ENCODE measurements at places on chromosomes 2 and 18.

DNA sequence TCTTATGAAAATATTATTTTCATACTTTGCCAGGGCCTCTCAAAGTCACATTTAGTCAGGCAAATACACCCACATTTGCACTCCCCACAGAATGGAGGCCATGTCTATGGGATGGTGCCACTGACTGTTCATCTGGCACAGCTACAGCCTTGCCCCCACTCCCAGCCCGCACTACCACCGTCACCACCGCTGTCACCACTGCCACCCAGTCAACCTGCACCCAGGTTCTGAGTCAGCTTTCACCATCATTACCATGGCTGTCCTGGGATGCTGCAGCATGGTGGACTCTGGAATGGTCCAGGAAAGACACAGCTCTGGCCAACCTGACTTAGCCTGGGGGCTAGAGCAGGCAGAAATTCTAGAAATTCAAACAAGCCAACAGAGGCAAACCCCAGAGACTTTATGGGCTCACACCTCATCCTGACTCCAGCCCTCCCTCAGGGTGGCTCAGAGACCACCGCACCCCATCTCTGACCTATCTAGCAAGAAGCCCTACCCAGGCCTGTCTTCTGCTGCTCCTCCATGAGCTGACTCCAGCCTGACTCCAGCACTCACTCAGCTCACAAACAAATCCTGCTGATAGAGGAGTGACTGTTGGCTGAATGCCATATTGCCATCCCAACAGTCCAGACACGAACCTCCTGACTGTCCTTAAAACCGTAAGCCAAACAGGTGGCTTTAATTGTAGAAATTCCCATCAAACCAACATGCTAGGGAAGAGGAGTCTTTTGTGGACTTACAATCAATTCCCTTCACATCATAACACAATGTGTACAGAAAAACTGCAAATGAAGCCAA, 28.0 kb downstream of the DNER start:
- H3K36me3 ChIP-seq = no peaks in the 10 kb centered on the region
- H3K27me3 ChIP-seq = peaks cover 4% of the 10 kb centered on the region
- H3K4me3 ChIP-seq = no peak overlapping the region
- no peaks in the 10 kb centered on the region for H3K4me1 ChIP-seq
- no peak overlapping the region for H3K27ac ChIP-seq

DNA sequence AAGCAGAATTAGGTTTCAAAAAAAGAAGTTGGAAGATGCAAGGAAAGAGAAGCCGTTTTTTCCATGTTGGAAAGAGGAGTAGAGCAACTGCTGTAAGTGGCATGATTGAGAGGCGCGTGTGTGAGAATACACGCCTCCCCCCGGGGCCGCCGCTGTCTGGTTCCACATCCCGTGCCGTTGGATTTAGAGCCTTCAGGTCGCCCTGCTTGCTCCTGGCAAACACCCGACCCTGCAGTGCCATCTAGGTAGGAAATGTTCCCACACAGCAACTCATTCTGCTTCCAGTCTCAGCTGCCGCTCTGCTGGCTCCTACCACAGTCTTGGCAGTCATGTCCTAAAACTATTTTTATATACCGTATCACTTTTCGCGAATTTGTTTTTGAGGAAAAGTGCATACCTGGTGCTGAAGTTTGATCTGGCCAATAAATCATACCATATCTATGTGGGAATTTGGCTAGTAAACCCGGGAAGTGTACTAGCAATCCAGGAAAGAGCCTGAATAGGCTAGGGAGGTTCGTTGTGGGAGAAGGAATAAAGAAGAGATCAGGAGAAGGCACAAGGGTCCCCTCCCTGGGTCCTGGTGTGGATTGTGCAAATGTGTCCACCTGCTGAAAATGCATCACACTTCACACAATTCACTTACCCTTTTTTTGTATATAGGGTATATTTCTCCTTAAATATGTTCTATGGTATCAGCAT, 372.7 kb downstream of the FBXO15 start:
- no peak for DNase-seq
- no peaks in the 10 kb centered on the region for H3K4me1 ChIP-seq
- H3K4me3 ChIP-seq = no peak overlapping the region
- H3K27ac ChIP-seq = no peak overlapping the region
- no peaks in the 10 kb centered on the region for H3K27me3 ChIP-seq

GRCh38 chr18:79169958-79170555, 100.9 kb downstream of the ATP9B start:
- H3K36me3 ChIP-seq = peaks cover 7% of the 10 kb centered on the region
- H3K27me3 ChIP-seq = no peaks in the 10 kb centered on the region
- H3K27ac ChIP-seq = no peak overlapping the region
- H3K4me1 ChIP-seq = no peaks in the 10 kb centered on the region
- DNase-seq = no peak

DNA sequence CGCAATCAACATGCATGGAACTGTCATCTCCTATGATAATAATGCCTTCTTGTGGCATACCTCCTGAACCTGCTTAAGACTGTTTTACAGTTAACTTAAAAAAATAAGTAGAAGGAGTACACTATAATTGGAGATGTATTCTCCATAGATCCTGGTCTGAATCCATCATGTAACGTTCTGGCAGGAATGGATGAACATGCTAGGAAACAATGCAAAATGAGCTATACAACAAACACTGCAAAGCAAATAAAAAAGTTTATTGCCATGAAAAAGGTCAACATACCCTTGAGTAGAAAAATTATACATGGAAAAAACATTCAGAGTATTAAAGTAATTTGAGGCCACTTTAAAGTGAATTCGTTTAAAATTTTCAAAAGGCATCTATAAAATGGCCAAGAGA, 71.5 kb upstream of the SCN7A start:
- no peaks in the 10 kb centered on the region for H3K36me3 ChIP-seq
- DNase-seq = no peak
- no peak overlapping the region for H3K4me3 ChIP-seq
- H3K4me1 ChIP-seq = no peaks in the 10 kb centered on the region

DNA sequence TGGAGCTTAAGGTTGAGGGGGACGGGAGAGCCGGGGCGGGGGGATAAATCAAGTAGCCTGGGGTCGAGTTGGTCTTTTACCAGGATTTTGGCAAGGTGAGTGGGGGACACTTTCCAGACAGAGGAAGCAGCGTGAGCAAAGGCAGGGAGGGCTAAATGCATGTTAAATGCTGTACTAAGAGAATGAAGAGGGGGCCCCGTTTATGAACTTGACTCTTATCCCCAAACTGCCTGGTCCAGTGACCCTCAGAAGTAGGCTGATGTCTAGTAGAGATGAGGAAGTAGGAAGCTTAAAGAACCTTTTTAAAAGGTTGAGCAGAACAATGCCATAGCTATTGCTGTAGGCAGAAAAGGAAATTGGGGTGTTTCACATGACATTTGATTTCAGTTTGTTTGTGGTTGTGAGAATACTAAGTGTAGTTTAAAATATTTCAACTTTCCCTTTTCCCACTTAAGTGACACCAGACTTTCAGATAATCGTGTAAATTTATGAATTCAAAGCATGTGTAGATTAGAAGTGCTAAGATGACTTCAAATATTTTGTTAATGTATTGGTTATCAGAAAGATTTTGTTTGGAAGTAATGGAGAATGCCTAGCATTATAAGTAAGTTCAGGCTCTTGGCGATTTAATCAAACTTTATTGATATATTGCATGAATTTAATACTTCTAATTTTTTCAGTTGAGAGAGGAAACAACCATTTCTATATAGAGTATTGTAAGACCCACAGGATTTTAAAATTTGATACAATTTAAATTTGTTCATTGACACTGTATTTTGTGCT, 1.8 kb downstream of the REL start:
- DNase-seq = peak; percentile 19
- peaks cover 55% of the 10 kb centered on the region for H3K36me3 ChIP-seq
- H3K27me3 ChIP-seq = no peaks in the 10 kb centered on the region
- H3K27ac ChIP-seq = peak overlapping the region; percentile 97
- H3K4me3 ChIP-seq = peak overlapping the region; percentile 99

- H3K27ac ChIP-seq = no peak overlapping the region
- H3K27me3 ChIP-seq = no peaks in the 10 kb centered on the region
- no peak for DNase-seq
- H3K4me3 ChIP-seq = no peak overlapping the region
Measured at GRCh38 chr2:128774320-128775216, 455.9 kb upstream of the HS6ST1 start.

DNA sequence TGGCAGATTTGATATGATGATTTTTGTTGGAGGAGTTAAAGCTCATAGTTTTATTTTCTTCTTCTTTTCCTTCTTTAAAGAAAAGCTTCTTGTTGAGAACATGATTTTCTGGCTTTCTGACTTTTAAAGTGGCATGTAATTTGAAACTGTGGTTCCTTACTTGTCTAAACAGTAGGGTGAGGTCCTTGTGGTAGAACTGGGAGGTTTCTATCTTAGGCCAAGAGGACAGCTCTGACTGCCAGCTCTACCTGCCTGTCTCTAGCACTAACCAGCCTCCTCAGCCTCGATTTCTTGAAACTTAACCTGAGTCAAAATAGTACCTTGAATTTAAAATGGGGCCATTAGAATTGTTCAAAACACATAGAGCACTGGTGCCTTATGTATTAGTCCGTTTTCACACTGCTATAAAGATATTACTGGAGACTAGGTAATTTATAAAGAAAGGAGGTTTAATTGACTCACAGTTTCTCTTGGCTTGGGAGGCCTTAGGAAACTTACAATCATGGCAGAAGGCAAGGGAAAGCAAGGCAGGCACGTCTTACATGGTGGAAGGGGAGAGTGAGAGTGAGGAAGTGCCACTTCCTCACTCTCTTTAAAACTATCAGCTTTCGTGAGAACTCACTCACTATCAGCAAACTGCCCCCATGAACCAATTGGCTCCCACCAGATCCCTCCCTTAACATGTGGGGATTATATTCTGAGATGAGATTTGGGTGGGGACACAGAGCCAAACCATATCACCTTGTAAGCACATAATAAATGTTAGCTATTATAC, 119.0 kb downstream of the CERS6 start:
- peaks cover 16% of the 10 kb centered on the region for H3K36me3 ChIP-seq
- no peak overlapping the region for H3K27ac ChIP-seq
- H3K4me3 ChIP-seq = no peak overlapping the region

GRCh38 chr2:205657579-205657978, 24.7 kb upstream of the NRP2 start:
- H3K4me3 ChIP-seq = no peak overlapping the region
- no peaks in the 10 kb centered on the region for H3K36me3 ChIP-seq
- H3K27ac ChIP-seq = no peak overlapping the region
- H3K27me3 ChIP-seq = no peaks in the 10 kb centered on the region
- DNase-seq = no peak

GRCh38 chr18:28132084-28132483, 44.8 kb downstream of the CDH2 start:
- no peak for DNase-seq
- H3K36me3 ChIP-seq = no peaks in the 10 kb centered on the region
- H3K4me3 ChIP-seq = no peak overlapping the region
- no peak overlapping the region for H3K27ac ChIP-seq
- no peaks in the 10 kb centered on the region for H3K4me1 ChIP-seq
- no peaks in the 10 kb centered on the region for H3K27me3 ChIP-seq

DNA sequence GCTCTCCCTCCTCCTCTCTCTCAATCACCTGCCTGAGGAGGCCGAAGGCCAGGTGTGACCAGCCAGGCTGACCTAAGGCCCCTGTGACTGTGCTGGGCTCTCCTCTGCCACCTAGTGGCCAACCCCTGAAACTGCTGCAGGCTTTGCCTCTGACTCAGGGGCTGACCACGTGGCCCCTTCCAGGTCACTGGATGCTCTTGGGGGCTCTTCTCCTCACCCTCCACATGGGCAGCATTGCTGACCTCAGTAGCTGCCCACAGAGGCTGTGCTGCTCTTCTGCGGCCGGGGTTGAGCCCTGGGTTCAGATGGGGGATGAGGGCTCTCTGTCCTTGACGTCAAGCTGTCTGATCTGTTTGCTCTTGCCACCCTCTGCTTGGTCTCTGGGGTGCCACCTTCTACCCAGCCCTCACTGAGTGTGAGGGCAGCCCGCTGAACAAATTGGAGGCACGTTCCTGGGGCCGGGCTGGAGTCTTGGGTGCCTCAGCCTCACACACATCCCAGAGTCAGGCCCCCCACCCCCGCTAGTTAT, 122.7 kb downstream of the TWIST2 start:
- no peak overlapping the region for H3K4me3 ChIP-seq
- no peaks in the 10 kb centered on the region for H3K27me3 ChIP-seq
- H3K36me3 ChIP-seq = no peaks in the 10 kb centered on the region
- no peaks in the 10 kb centered on the region for H3K4me1 ChIP-seq

GRCh38 chr2:216165711-216166110, 56.6 kb downstream of the XRCC5 start:
- H3K4me3 ChIP-seq = no peak overlapping the region
- H3K27ac ChIP-seq = peak overlapping the region; percentile 8
- peaks cover 87% of the 10 kb centered on the region for H3K36me3 ChIP-seq
- peaks cover 11% of the 10 kb centered on the region for H3K4me1 ChIP-seq
- no peaks in the 10 kb centered on the region for H3K27me3 ChIP-seq

DNA sequence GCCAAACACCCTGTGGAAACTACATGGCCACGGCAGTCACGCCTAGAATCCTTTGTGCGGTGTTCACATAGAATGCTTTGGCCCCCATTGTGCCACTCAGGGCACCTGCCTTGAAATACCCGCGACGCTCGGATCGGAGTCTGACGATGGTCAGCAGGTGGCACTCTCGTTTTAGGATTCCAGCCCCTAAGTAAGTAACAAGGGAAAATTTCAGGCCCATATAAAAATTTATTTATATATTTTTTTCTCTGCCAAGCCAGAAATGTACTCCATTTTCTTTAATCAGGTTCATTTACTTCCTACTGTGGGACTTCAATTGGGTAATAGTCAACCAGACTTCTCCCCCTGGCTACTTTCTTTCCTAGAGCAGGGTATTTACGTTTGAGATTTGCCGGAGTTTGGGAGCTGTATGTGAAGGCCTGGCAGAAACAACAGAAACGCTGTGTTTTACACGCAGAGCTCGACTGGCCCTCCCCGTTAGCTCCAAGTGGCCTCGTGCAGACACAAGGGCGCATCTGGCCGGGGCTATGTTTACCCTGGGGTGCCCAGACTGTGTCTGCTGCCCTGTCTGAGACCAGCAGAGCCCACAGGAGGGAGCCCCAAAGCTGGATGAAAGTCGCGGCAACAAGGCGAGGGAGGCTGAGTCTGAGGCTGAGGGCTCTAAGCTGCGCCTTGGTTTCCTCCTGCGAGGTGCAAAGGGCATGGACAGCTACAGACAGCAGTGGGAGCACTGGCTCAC, 41.6 kb downstream of the LRRC30 start:
- no peak overlapping the region for H3K4me3 ChIP-seq
- H3K36me3 ChIP-seq = no peaks in the 10 kb centered on the region
- no peaks in the 10 kb centered on the region for H3K27me3 ChIP-seq
- H3K4me1 ChIP-seq = no peaks in the 10 kb centered on the region

Data from activated T-helper 2 cell treated with anti-CD3 and anti-CD28 coated beads, Interferon-gamma antibody, Interleukin-2, Interleukin-4, amounts not matched to agents 10 μg/mL and 5 μg/mL and 100 μg/mL, durations not matched to agents 14 hours and 24 hours and 36 hours (primary cell).